Activated CD4-positive, CD25-positive, alpha-beta regulatory T cell treated with anti-CD3 and anti-CD28 coated beads, Interleukin-2, amount 50 U/mL, for 72 hours (primary cell): ENCODE measurements at places on chromosomes 11 and 22.

DNA sequence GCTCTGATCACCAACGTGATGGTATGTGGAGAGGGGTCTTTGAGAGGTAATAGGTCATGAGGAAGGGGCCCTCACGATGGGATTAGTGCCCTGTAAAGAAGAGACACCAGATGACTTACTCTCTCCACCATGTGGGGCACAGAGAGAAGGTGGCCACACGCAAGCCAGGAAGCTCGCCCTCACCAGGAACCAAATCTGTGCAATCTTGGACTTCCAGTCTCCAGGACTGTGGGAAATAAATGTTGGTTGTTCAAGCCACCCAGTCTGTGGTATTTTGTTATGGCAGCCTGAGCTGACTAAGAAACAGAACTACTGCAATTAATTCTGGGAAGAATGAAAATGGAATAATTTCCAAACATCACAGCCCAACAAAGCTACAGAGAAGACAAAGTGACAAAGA, 117.5 kb downstream of the SNX19 start:
- no peak for DNase-seq

GRCh38 chr22:43829904-43830851, 18.1 kb upstream of the EFCAB6 start:
- no peak for DNase-seq

DNA sequence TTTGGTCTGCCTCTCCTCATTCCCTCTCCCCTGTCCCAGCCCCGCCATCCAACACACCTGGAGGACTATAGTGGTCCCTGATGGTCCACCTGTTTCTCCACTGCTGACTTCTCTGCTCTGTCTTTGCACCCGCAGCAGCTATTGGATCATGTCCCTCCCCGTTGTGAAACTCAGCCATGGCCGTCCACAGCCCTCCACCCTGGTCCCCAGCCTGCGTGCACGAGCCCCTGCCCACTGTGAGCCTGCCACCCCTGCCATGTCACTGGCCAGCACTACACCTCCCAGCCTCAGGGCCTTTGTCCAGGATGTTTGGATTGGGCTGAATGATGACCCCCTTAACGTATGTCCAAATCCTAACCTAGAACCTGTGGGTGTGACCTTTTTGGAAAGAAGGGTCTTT, 47.7 kb upstream of the SMIM38 start:
- no peak for DNase-seq

GRCh38 chr11:31640611-31641010, 131.0 kb downstream of the ELP4 start:
- no peak for DNase-seq

GRCh38 chr11:112961146-112961668, at the start of gene NCAM1:
TSS of gene NCAM1 (plus strand) at chr11:112961420.
- no peak for DNase-seq

- peak; percentile 58 for DNase-seq
Observed at GRCh38 chr11:118224511-118225188, at the start of gene JAML. TSS of gene JAML (minus strand) at chr11:118225011. CDS start at chr11:118214866, 10,145 bp downstream.

DNA sequence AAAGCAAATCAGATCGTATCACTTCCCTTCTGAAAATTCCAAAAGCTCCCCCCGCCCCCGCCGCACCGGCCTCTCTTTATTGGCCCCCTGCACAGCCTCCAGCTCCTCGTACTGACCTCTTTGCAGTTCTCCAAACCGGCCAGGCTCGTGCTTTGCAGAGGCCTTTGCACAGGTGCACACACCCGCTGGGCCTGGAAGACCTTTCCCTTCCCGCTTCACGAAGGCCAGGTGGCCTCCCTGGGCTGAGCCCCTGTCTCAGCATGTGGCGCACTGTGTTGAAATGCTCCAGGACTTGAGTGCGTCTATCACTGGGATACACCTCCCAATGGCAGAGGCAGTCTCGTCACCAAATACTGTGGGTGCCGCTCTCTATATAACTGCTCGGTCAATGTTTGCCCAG, 13.2 kb upstream of the ADA2 start:
- no peak for DNase-seq

GRCh38 chr11:8375932-8376331, 112.3 kb upstream of the LMO1 start:
- no peak for DNase-seq

DNA sequence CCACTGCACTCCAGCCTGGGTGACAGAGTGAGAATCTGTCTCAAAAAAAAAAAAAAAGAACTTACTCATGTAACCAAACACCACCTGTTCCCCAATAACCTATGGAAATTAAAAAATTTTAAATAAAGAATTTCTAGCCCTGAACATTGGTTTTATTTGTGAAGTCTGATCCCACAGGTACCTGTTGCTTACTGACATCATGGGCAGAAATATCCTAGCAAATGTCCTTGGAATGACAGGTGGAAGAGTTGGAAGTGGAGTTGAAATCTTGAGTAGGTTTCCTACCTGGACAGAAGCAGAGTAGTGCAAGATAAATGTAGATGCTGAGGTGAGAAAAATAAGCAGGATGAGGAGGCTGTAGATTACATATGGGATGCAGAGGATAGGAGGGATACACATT, 17.2 kb downstream of the CD3D start:
- no peak for DNase-seq

DNA sequence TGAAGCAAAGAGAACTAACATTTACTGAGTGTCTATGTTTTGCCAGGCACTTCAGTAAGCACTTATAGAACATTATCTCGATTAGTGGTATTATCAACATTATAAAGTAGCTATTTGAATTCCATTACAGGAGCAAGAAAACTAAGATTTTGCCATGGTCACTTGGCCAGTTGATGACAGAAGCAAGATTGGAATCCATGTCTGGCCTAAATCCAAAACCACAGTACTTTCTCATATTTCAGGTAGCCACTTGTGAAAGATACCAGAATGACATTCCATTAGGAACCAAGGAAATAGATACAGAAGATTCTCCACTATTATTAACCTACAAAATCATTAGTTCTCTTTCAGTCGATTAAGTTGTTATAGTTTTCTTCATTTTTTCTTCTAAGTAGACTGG, 691.0 kb upstream of the API5 start:
- no peak for DNase-seq

DNA sequence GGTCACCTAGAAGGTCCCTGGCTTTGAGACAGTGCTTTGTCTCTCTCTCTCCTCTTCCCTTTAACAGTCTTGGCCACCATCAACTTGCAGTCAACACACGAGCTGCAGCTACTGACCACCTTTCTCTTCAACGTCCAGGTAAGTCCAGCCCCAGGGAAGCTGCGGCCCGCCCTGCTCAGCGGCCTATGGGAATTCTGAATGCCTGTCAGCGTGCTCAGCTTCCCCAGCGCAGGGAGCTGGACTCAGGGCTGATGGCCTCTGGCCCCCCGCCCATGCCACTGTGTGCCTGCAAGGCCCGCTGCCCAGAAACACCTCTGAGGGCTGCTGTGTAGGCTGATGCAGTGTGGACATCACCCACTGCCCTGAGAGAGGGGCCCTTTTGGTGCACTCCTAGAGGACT, 32.5 kb downstream of the GLB1L2 start:
- DNase-seq: no peak
